Hematopoietic multipotent progenitor cell treated with erythropoietin and hydrocortisone succinate and interleukin-3 and kit ligand, for 6 days (in vitro differentiated cells): ENCODE measurements at places on chromosomes 4 and X.

DNA sequence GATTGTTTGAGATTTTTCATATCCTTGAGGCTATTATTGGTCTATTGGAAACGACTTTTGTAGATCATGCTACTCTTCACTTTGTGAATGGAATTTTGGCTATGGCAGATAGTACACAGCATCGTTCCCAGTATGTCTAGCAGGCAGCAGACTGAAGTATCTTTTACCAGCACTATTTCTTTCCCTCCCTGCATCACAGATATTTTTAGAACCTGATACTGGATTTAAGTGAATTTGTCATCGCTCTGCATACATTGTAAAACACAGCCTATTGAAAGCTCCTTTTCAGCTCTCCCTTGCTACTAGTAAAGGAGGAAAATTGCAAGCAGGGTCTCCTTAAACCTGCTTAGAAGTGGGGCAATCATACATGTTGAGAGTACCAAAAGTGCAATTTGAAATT lies 133.6 kb downstream of the LUZP4 start:
- DNase-seq, result no peak

DNA sequence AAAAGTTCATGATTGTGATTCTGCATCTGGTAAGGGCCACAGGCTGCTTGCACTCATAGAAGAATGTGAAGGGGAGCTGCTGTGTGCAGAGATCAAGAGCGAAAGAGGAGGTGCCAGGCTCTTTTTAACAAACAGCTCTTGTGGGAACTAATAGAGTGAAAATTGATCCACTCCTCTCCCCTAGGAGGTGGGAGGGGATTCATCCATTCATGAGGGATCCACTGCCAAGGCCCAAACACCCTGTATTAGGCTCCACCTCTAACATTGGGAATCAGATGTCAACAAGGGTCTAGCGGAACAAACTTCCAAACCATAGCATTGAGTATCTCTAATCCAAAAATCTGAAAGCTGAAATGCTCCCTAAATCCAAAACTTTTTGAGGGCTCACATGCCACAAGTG lies 16.4 kb upstream of the PPID start:
- DNase-seq, result no peak

DNA sequence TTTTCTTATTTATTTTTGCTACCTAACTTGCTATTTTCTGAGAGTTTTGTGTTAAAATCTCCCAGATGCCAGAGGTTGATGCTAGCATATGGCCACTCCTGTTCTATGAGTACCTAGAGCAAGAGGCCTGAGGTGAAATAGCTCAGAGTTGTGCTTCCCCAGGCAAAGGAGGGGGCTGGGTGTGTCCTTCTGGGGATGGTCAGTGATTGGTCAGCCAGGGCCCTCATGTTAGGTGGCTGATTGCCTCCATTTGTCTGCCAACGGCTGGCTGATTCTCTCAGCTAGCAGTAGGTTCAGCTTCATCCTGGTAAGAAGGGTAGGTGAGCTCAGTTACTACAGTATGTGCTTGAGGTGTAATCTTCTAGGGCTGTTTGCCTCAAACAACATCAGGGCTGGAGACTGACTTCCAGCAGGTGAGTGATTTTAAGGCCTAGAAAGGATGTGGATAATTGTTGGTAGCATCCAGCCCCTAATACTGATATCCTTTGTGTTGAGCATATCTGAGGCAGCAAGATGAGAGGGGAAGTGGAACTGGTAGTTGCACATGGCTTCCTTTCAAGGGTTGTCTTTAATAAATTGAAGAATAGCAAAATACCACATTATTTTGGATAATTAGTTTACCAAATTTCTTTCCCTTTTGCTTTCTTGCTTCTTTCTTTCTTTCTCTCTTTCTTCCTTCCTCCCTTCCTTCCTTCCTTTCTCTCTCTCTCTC lies 62.5 kb upstream of the RHOH start:
- DNase-seq, result no peak

GRCh38 chrX:24805201-24805600 lies 111.5 kb downstream of the POLA1 start:
- DNase-seq, result no peak

DNA sequence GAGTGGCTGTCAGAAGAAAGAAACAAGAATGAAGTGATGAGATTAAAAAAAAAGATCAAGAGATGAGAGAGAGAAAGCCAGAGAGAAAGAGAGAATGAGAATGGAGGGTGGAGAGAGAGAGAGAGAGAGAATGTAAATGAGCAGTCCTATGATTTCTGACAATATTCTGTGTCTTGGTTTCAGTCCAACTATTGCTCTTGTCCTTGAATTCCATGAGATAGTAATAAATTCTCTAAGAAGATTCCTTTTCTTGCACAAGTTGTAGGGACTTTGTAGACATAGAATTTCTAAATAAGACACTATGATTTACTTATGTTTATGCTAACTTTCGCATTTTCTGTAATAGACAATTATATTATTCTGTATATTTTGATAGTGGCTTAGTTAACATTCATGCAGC lies 149.6 kb upstream of the CTSO start:
- no peak for DNase-seq

DNA sequence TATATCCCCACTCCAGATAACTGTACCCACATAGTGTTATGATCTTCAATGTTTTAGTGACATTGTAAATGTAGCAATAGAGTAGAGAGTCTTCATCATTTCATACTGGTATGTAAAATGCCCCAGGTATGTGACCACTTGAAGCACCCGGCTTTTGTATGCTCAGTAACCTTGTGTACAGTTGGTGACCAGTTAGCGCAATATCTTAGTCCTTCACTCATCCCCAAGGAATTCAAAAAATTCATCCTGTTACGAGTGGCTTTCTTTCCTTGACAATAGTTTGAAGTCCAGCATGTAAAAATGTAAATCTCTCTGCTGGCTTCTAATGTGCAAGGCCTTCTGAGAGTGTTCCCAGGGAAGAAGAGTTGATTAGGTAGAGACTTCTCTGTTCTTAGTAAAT lies 145.6 kb downstream of the ARX start:
- DNase-seq, result no peak

- DNase-seq, result no peak
Observed at GRCh38 chr4:47891928-47892327, 22.5 kb downstream of the NFXL1 start.

DNA sequence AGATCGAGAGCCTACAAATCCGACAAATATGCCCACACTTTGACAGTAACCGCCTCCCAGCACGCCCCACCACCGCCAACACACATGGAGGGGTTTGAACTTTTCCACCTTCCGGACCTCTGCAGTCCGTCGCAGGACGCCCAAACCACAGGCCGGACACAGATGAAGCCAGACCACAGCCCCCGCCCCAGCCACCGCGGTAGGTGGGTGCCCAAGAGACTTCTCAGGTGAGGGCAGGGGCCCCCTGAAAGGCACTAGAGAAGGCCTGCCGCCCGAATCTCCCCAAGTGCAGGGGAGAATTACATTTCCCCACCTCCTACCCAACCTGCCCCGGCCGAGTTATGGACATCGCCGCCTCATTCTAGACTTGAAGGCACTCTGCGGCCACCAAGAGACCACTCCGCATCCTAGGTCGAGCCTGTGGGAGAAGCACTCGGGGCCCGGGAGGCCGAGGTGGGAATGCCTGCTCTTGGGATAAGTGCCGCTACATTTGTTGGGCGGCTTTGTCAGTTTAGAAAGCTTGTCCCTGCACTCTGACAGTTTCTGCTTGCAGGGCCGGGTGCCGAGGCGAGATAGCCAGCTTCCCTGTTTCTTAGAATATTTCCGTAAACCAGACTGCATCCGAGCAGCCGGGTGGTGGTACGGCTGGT lies 21.5 kb downstream of the HAND2 start:
- DNase-seq, result no peak

GRCh38 chrX:11899091-11899490 lies 141.1 kb downstream of the MSL3 start:
- no peak for DNase-seq

GRCh38 chr4:77599378-77599777 lies 6.2 kb upstream of the CXCL13 start:
- DNase-seq, result peak; percentile 52

- no peak for DNase-seq
Observed at GRCh38 chr4:78661921-78662521, 110.5 kb downstream of the ANXA3 start.
